Epithelial cell of prostate (primary cell): ENCODE measurements at places on chromosomes 7 and 10.

GRCh38 chr10:92822060-92822634 lies 26.2 kb upstream of the EXOC6 start:
- DNase-seq: peak; percentile 39

GRCh38 chr7:5354460-5355232 lies 69.0 kb downstream of the TNRC18 start:
- DNase-seq: no peak

GRCh38 chr7:81025360-81025759 lies 106.5 kb upstream of the SEMA3C start:
- DNase-seq: no peak

DNA sequence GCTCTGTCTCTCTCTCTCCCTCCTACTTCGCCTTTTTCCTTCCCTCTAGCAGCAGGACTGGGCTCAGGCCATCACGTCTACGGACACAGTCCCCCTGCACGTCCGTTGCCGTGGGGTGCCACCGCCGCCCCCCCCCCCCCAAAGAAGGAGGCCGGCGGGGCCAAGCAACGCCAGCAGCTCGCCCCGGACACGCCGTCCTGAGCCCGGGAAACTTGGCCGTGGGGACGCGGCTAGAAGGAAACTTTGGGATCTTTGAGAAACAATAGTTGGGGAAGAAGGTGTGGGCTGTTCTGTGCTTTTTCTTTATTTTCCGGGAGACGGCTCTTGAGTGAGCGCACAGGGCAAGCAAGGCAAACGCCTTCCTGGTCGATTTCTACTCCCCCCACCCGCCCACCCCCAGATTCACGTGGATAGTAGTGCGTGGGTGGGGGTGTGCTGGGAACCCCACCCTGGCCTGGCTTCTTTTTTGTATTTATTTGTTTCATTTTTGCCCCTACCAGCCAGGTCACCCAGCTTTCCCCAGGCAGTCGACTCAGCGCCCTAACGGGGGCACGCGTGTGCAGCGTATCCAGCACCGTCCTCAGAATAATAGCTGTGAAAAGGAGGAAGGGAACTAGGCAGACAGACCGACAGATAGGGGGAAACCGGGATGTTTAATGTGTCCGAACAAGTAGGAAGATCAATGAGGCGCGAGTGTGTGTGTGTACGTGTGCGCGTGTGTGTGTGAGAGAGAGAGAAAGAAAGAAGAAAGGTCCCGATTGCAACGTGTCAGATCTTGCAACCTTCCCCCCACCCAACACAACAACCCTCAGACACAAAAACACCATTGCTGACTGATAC lies 1.4 kb downstream of the MXI1 start:
- no peak for DNase-seq

DNA sequence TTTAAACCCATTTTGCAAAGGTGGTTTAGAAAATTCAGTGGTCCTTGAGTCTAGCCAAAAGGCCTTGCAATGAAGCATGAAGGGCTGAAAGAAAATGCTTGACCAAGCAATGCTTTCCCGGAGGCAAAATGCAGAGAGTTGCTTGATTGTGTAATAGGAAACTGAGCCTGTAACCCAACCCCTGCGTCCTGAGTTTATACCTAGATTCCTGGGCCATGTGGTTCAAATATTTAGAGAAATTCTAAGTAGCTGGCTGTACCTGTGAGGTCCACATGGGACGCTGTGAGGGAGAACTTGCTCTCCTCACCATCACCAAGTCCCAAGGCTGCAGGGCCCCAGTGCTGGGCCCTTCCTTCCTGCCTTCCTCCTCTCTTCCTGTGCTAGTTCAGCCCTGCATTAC lies 45.7 kb downstream of the CXCL12 start:
- DNase-seq: no peak

GRCh38 chr7:5198741-5199140 lies 8.7 kb downstream of the WIPI2 start:
- DNase-seq: no peak

DNA sequence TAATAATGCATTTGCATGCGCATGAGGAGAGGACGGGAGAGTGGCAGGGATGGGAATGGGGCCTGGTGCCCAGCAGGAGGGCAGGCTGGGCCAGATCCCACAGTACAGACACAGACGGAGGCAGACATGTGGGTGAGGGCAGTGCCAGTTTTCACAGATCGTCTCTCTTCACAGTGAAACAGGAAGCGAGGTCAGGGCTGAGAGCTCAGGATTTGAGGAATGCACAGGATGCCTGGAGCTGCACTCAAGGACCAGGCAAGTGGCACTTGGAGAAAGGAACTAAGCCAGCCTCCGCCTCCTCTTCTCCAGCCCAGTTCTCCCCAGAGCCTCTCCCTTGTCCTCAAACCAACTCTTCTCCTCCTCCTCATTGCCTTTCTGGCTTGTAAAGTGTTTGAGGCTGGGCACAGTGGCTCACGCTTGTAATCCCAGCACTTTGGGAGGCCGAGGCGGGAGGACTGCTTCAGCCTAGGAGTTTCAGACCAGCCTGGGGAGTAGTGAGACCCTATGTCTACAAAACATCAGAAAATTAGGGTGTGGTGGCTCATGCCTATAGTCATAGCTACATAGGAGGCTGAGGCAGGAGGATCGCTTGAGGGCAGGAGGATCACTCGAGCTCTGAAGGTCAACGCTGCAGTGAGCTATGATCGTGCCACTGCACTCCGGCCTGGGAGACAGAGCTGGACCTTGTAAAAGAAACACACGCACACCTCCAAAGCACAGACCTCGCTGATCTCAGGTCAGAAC lies 115.2 kb downstream of the HIP1 start:
- DNase-seq: no peak

DNA sequence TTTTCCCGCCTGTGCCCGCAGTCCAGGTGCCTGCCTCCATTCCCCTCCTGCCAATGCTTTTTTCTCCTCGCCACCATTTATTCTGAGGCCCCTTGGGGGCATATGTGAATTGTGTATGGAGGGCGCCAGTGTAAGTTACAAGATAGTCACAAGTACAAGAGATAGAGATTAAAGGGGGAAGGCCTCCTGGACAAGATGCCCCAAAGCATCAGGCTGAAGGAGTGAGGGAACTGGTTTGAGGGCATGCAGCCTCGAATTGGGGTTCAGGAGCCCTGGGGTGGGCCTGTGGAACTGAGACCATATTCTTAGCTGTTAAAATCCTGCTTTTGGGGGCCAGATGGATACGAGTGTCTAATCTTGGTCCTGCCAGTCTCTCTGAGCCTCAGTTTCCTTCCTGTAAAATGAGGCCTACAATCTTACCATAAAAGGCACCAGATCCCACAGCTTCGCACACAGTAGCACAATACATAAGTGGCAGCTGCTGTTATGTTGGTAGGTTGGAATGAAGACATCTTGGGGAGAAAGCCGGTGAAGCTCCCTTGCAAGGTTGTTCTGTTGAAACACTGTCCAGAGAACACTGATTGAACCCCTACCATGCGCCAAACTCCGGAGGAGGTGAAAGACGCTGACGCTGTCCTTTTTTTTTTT lies 545 bp upstream of the COMTD1 start:
- DNase-seq: no peak

DNA sequence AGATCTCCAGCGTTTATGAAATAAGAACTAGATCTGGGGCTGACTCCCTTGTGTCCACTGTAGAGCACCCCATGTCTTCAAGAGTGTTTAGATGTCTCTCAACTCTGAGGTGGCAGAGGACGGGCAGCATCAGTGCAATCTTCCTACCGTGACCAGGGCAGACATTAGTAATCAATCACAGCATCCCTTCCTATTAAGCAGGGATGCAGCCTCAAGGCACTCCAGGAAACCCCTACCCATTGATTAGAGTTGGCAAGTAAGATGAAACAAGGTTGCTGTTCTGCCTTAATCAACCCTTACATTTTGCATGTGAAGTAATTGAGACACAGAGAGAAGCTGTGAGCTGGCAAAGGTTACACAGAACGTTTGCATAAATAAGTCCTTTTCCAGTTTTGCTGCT lies 283.7 kb upstream of the ZMIZ1 start:
- DNase-seq: no peak

- DNase-seq: no peak
Observed at GRCh38 chr10:102334101-102334500, 61.4 kb upstream of the NFKB2 start.

DNA sequence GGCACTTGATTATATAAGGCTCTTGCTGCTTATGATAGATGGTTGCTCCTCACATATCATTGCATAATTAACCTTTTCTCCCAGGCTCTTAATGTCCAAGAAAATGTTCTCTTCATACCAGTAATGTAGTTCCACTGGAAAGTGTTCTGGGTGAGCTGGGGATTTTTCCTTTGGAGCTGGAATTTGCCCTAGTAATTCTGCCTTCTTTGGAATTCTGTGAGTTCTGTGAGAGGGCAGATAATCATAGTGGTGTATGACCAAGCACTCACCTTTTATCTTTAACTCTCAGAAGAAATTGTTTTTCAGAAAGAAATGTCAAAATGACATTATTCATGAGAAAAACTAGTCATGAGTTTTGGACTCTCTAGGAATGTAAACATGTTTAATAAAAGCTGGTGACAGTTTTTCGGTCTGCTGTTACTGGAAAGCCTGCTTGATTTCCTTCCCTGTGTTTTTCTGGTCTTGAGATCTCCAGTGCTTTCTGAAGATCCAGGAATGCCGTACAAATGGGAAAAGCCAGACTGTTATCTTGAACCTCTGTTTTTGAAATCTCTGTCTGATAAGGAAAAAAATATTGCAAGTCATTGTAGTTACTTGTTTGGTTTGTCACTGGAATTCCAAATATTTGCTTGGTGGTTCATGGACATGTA lies 148.3 kb upstream of the PRPS1L1 start:
- DNase-seq: no peak

DNA sequence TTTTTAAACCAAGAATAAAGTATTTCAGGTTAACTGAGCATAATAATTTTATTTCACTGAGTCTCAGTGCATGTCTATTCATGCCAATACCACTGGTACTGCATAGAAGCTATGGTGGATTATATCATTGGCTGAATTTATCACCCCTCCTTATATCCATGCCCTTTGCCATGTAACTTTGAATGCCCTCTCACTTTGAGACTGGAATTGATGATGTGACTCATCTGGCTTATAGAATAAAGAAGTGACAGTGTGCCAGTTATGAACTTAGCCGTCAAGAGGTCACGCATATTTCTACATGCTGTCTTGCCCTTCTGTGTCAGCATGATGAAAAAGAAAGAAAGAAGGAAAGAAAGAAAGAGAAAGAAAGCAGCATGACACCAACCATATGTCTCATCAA lies 20.7 kb upstream of the ABLIM1 start:
- no peak for DNase-seq

- no peak for DNase-seq
Observed at GRCh38 chr10:35268791-35269257, 67.5 kb upstream of the CCNY start.

DNA sequence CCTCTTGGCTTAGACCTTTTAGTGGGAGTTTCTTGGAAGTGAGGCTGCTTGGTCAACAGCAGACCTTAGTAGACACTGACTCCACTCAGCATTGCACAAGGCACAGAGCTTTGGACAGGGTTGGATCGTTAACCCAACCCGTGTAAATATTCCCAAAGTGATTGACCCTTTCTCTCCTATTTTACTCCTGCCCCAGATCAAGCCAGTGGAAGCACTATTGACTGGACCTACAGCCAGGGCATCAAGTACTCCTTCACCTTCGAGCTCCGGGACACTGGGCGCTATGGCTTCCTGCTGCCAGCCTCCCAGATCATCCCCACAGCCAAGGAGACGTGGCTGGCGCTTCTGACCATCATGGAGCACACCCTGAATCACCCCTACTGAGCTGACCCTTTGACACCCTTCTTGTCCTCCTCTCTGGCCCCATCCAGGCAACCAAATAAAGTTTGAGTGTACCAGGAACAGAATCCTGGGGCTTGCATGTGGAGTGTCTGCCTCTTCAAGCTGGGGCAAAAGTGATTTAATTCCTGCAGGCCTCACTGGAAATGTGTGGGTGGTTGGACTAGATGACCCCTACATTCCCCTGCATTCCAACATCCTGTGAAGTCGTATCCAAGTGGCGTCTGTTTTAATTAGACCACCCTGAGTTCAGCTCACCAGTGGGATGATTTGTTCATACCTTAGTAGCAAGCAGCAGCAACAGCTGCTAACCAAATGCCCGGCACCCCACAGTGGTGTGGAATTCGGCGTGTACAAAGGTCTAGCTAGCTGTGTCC lies 7.5 kb downstream of the CPA1 start:
- DNase-seq: no peak

GRCh38 chr7:43364391-43364790 lies 218.5 kb upstream of the STK17A start:
- DNase-seq: no peak

GRCh38 chr7:74656837-74657691 lies 454 bp upstream of the GTF2I start:
- DNase-seq: peak; percentile 57

- no peak for DNase-seq
Observed at GRCh38 chr7:103981003-103981423, 8.4 kb downstream of the RELN start.

GRCh38 chr10:54496852-54497251 lies 304.2 kb downstream of the PCDH15 start:
- DNase-seq: no peak

- peak; percentile 84 for DNase-seq
Observed at GRCh38 chr7:36034020-36034419, 119.0 kb upstream of the EEPD1 start.

DNA sequence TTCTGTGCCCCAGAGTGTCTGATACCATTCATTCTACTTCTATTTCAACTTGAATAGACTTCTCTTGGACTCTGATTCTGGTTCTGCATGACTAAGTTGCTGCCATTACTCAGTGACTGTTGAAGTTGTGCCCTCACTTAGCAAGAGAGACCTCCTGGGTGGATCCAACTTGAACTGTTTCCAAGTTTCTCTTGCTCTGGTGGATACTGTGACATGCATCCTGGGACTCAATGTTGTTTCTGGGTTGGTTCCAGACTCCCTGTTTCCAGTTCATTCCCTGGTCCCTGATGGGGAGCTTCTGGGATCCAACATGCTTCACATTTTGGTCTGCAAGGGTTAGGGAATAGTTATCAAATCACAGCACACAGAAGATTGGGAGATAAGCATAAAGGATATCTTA lies 26.2 kb upstream of the PRPF18 start:
- DNase-seq: no peak

- DNase-seq: no peak
Observed at GRCh38 chr10:85545874-85546273, 820.7 kb downstream of the GRID1 start.

DNA sequence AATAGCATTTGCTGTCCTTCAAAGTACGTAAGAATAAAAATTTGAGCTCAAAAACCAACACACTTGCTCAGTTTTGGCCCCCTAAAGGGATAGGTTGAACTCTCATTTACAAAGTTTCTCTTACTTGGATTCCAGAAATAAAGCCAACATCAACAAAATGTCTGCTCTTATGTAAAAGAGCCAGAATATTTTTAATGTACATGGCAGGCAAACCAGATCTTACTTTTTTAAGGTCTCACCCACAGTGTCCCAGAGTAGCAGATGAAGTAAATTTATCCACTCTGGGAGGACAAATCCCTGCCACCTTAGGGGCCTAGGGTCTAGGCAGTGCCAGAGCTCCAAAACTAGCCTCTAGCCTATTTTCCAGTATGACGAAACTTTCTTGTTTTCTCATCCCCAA lies 159.6 kb downstream of the SKAP2 start:
- no peak for DNase-seq

DNA sequence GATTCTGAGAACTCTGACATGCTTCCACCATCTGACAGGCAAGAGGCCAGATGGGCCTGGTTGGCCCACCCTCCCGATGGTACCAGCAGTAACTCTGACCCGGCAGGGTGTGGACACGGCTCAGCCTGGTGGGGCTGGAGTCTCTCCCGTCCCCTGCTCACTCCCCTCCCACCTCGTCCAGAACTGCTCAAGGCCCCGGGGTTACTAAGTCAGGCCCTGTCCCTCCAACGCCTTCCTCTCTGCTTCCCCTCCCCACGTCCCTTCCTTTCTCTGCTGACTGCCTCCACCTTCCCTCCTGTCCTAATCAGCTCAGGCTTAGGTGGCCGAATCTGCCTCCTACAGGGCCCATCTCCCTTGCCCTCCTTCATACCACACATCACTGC lies 12.5 kb downstream of the CALML5 start:
- DNase-seq: no peak
